ENCODE measurements at places on chromosomes 1 and 21.
A peak's percentile ranks its signal among the peaks of the same experiment; 100 is the strongest.

DNA sequence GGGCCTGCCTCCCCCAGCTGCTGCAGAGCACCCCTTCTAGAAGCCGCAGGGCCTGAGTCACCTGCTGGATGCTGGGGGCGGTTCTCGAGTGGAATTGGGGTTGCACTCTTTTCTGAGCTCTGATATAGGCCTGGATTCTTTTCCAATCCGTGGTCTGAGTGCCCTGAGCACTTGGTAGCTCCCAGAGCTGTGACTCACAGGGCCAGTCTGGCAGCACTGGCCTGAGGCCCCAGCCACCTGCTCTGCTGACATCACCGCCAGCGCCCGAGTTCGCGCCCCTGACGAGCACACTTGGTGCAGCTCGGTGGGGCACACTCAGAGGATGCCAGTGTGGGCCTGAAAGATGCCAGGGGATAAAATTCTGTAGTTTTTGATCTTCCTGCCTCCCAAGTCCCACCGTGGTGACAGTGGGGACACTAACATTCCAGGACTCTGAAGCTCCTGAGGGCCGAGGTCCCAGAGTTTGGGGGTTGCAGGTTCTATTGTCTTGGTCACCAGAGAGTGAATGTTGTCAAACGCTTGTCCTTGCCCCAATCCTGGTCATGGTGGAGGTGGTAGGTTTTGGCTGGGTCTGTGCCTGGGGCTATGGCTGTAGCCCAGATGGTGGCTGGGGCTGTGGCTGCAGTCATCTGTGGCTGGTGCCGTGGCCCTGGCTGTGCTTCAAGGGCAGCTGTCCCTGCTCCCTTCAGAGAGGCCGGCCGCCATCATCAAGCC lies 74.6 kb downstream of the OBSCN start:
- no peak for DNase-seq

- DNase-seq, result no peak
These were observed 37.2 kb downstream of the SLC37A1 start for GRCh38 chr21:42550817-42551216.

- peak; percentile 72 for DNase-seq
These were observed 9.4 kb downstream of the EPHA2 start for GRCh38 chr1:16146279-16147155.

DNA sequence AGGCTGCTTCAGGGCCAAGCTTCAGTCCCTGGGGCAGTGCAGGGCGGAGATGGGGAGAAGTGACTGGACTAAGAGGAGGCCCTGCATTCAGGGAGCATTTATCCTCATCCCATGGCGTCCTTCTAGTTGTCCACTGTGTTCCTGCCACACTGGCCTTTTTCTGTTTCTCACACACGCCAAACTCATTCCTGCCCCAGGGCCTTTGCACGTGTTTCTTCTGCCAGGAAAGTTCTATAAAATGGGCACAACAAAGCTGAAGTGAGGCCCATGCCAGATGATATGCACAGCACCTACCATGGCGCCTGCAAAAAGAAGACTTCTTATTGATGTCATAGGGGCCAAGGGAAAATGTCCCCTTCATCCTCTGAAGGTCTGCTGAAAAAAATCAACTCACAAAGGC lies 24.3 kb downstream of the MROH7 start:
- DNase-seq, result no peak

DNA sequence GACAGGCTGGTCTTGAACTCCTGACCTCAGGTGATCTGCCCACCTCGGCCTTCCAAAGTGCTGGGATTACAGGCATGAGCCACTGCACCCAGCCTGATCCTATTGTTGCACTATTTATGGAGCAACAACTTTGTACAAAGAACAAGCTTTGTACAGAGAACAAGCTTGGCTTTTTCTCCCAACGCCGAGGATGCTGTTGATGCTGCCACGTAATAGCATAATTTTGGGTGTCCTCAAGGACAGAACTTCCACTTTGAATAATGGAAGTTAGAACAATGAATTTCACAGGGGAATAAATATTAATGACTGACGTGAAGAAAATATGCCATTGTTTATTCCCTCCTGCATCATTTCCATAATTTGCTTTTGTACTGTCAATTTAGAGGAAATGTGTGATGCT lies 12.8 kb upstream of the RBP7 start:
- no peak for DNase-seq

GRCh38 chr1:201294876-201295275 lies 11.6 kb downstream of the PKP1 start:
- no peak for DNase-seq

GRCh38 chr1:112386731-112387346 lies 9.2 kb upstream of the CTTNBP2NL start:
- DNase-seq, result no peak

- DNase-seq, result no peak
These were observed 122.9 kb upstream of the DAB1 start for GRCh38 chr1:57546549-57547330.

DNA sequence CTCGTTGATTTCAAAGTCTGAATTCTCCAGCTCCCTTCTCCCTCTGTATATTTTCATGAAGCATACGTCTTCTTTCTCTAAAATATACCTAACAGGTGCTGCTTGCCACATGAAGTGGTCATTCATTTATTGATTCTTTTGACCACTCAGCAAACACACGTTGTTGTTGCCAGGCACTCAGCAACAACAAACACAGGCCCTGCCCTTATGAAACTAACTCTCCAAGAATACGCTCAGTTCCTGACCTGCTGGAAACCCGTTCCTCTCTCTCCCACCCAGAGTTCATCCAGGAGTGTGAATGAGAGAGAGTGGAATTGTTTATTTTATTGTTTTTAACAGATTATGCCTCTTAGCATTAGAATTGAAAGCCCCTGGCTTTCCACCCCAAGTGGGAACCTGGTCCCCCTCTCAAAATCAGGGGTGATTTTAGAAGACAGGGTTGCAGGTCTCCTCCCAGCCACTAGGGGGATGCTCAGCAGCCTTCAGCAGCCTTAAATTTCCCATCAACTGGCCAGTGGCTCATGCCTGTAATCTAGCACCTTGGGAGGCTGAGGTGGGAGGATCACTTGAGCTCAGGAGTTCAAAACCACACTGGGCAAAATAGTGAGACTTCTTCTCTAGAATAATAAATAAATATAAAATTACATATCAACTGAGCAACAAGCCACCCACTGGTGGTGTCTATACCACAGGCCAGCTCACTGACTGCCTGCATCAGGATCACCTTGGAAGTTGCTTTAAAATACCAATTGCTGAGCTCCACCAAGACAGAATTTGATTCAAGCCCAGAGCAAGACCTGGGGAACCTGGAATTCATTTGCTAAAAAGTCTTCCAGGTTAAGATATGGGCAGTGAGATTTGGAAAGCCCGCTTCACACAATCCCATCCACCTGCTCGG lies 181.0 kb upstream of the KLHDC7A start:
- peak; percentile 65 for DNase-seq

DNA sequence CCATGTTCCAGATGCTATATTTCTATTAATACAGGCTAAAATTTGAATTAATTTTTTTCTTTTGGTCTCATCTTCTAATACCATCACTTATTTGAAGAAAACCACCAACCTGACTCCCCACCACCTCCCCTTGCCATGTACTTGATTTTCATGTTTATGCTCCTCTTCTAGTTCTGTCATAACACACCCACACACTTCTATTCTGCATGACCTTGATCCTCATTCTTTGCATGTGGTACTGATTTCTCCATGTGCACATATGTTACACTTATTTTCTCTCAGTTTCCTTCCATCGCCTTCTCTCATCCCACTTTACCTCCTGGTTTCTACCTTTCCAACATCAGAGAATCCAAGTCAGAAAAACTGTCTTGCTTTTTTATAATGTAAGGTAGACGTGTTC lies 78.9 kb upstream of the ARID1A start:
- DNase-seq, result no peak

- no peak for DNase-seq
These were observed 460 bp upstream of the ADORA1 start for GRCh38 chr1:203126866-203127665.

- peak; percentile 90 for DNase-seq
These were observed 12.1 kb upstream of the GJB5 start for GRCh38 chr1:34742667-34743270.

DNA sequence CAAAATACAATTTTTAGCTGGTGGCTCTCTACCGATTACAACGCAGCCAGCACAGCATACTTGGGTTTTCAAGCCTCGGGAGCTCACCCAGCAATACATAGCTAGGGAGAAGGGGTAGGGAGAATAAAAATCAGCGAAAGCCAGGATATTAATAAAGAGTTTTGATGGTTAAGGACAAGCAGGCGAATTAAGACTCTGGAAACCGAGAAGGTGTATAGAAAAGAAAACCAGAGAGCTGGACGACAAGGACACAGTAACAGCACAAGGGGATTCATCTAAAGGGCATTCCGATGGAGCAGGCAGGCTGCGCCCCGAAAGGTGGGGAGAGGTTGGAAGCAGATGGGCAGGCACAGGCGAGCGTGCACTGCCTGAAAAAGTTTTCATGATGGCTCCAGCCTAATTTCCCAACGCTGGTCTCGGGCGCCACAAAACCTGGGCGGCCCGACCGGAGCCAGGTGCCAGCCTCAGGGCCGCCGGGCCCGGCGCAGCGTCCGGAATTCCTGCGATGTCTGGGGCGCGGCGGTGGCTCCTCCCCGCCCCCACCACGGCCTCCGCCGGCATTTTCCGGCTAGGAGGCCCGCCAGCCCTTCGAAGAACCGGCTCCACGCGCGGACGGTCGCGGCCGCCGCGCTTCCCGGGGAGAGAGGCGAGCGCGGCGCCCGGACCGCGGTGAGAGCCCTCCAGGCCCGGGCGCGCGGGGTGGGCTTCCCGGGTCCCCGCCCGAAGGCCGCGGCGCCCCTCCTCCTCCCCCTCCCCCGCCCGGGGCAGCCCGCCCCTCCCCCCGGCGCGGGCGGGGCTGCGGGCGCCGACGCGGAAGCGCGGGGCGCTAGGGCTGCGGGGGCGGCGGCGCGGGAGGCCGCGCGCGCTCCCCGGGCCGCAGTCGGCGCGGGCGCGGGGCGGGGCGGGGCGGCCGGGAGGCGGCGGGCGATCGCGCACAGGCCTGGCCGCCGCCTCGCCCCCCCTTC lies 774 bp upstream of the DYRK1A start:
- peak; percentile 85 for DNase-seq

- no peak for DNase-seq
These were observed 33.5 kb downstream of the SYF2 start for GRCh38 chr1:25198663-25199252.

- no peak for DNase-seq
These were observed 709 bp downstream of the NECTIN4 start for GRCh38 chr1:161088587-161089110.

DNA sequence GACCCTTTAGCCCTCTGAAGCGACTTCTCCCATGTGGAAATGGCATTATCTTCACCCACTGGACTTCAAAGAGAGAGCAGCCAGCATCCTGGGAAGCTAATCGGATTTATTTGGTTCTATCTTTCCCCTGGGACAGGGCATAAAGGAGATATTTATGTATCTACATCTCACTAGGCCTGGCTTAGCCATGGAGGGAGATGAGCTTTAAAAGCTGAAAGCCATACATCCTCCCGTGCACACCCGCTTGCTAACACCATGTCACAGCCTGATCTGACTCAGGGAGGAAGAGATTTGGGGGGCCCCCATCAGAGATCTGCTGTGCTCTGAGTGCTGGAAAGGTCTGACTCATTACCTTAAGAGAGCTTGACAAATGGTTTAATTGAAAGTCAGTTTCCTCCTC lies 155.9 kb downstream of the PLXNA2 start:
- no peak for DNase-seq

DNA sequence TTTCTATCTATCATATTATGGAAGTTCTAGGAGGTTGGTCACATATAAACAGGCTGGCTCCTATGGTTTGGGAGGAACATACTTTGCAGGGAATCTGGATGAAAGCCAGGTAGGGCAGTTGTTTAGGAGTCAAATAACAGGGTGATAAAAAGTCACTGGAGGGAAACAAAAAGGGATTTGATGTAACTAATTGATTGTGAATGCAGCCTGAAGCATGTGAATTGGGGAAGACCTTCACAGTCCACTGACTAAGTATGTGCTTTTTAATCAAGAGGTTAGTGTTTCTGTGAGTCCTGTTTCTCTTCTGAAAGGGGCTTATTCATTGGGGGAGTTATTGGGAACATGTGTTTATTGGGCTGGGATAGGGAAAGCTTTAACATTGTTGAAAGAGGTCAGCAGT lies 41.3 kb downstream of the HMCN1 start:
- no peak for DNase-seq

GRCh38 chr21:46046471-46046870 lies 51.4 kb upstream of the COL6A2 start:
- no peak for DNase-seq

DNA sequence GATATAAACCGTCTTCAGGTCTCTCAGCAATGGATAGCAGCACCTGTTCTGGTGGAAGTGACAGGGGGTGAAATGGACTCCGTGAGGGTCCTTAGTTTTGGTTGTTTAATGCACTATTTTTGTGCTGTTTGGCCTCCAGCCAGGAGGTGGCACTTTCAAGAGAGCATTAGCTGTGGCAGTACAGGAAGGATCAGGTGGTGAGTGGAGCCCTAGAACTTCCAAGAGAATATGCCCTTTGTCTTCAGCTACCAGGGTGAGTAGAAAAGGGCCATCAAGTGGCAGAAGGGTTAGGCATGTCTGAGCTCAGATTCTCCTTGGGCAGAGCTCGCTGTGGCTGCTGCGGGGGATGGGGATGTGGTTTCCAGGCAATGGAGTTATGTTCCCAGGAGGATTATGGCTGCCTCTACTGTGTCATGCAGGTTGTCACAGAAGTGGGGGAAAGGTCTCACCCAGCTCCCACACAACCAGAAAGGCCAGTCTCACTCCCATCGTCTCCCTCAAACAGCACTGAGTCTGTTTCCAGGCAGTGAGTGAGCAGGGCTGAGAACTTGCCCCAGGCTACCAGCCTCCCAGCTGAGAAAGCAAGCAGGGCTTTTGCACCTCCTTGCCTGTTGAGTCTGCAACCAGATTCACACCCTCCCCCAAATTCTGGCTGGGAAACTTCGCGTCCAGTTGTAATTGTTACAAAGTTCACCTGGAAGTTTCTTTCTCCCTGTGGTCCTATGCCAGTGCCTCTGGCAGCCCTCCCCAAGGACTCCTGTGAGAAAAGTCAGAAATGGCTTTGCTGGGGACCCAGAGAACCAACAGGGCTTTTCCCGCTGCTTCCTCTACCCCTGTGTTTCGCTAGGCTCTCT lies 39.1 kb upstream of the TTLL7 start:
- no peak for DNase-seq

DNA sequence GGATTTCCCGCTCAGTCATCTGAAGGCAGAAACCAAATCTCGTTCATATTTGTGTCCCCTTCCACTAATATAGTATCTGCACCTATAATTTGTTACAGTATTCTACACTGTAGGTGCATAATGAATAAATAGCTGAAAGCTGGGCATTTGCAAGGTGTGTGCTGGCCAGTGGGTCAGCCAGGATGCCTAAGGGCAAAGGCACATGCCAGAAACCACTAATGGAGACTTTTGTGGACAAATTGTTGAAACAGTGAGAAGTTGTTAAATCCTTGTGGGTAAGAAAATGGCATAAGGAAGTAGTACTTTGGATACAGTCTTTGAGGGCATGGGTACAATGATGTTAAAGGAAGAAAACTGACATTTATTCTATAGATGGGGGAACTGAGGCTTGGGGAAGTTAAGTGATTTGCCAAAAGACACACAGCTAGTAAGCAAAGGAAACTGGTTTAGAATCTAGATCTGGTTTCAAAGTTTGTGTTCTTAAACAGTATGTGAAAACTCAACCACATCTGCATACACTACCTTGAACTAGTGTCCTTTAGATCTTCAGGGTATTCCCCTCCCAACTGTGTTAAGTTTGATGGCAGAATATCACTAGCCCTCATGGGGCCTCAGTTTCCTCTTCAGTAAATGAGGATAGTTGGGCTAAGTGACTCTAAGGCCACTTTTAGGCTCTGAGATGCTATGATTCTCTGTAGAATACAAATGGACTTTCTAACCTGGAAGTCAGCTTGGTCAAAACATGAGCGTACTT lies 26.5 kb upstream of the LRRC8C start:
- DNase-seq, result no peak

Measured in GM10248 (cell line).